ENCODE measurements at places on chromosomes 7 and 10.

GRCh38 chr7:1013581-1013980, 30.6 kb downstream of the CYP2W1 start:
- DNase-seq = no peak

DNA sequence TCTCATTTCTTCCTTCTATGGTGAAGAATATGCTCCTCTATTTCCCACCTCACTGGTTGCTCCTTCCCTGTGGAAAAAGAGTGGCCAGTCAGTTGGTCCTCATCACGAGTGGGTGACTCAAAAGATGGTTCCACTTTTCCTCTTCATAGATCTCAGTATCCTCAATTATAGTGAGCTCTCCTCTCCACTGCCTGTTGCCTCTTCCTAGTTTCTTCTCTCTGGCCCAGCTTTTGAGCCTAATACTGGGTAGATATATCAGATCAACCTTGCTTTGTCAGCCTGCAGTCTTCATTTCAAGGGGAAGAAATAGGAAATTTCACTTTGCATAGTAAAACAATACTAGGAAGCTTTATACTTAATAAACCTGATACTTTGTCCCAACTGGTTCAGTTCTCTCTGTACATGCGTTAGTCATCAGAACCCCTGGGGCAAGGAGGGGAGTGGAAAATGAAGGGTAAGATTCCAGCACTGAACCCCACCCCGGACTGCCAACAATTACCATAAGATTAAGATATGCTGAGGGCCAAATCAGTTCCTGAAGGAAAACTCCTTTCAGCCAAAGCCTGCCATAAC, 15.5 kb upstream of the WNT16 start:
- no peak for DNase-seq

DNA sequence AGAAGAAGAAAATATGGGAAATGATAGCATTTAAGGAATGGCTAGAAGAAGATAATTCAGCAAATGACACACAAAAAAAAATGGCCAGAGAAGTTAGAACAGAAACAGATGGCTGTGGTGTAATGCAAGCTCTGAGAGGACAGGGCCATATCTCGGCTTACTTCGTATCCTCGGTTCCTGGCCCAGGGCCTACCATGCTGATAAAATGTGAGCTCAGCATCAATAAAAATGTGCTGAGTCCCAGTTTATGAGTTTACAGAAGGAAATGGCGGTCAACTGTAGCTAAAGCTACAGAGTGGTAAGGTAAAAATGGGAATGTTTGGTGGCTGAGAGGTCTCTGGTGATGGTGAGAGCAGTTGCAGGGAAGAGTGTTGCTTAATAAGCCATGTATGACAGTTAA, 40.8 kb downstream of the HBP1 start:
- no peak for DNase-seq

- DNase-seq = no peak
Measured at GRCh38 chr10:93334901-93335327, 147.2 kb downstream of the MYOF start.

DNA sequence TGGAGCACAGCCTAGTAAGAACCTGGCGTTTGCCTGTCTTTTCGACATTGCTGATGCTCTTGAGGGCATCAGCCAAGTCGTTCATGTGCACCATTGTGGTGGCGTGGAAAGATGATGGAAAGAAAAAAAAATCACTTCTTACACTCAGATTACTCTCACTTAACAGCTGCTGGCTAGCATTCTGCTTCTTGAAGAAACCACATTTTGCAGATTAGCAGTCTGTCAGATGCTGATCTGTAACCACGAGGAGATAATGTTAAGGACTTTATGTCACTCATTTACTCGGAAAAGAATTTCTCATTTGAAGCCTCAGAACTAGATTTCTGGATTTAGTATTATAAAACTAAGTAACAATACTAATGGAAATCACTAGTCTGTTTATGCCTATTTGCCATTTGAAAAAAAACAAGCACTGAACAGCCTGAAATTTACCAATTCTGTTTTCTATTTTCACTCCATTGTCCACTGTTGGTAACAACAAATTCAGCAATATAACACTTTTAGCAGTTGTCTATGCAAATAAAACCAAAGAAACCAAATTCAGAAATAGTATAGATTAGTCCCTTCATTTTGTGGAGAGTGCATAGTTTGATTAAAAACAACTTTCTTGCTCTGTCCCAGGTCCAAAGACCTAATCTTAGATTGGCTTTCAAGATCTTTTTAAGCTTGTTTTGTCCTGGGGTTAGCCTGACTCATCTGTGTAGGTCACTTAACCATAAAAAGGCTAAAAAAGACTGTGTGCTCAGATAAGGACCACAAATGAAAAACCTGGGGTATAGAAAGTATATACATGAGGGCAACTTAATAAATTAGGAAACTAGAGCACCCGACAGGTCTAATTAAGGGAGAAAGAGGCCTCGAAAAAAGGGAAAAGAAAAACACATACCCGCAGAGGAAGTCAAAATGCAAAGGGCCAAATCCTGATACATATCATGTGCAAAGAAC, 67.5 kb downstream of the NT5C2 start:
- no peak for DNase-seq

DNA sequence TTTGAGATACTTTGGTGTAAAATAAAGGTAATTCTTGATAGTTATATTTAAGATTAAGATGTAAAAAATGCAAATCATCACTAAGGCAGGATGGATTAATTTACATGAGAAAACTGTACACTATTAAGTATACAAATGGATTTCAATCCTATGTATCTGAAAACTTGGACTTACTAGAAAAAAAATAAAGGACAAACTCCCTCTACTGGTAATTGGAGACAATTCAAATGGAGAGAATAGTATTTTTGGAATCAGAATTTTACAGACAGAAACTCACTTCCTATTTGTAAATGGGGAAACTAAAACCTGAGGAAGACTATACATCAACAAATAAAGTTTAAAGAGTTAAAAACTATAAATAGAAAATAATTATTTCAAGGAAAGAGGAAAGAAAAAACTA, 62.6 kb downstream of the CUL2 start:
- no peak for DNase-seq

DNA sequence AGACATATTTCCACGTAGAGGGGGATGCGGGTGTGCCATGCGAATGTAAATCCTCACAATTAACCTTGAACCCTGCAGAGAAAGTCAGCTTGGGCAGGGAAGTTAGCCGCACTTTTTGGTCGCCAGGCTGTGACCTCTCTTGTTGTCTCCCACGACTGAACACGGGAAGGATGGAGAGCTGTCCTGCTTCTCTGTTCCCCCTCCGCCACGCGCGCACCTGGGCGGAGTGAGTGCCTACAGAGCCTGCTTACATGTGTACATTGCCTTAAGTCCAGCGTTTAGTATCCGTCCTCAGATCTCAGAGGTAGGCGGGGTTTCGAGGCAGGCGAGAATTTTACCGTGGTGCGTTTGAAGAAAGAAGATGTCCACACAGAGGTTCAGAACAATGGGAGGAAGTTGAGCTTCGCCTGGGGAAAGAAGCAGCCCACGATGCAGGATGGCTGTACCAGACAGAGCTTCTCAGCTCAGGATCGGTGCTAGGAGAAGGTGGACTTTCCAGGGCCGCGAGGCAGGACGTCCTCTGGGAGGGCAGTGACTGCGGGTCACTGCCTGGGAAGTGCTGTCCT, 482 bp upstream of the ERCC6 start:
- DNase-seq = peak; percentile 72

- DNase-seq = no peak
Measured at GRCh38 chr7:15168489-15168888, 265.9 kb upstream of the DGKB start.

- DNase-seq = no peak
Measured at GRCh38 chr7:101287032-101287431, 34.6 kb downstream of the IFT22 start.

GRCh38 chr7:23530405-23530804, 1.4 kb downstream of the TRA2A start:
- DNase-seq = no peak

- DNase-seq = no peak
Measured at GRCh38 chr10:71549766-71550533, 153.2 kb downstream of the CDH23 start.

DNA sequence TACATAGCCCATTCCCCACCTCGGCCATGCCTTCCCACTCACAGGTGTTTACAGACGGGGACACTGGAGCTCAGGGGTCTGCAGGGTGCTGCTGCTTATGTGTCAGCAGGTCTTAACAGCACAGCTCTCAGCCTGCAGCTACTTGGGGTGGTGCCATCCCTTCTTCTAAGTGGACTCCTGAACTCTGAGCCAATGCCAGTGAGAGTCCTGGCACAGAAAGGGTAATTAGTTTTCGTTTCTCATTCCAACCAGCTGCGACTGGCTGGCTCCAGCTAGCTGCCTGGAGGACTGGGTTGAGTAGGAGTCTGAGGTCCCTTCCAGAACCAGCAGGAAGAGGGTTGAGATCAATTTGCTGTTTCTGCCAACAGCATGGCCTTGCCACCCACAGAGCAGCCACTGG, 88.3 kb upstream of the AGK start:
- no peak for DNase-seq

DNA sequence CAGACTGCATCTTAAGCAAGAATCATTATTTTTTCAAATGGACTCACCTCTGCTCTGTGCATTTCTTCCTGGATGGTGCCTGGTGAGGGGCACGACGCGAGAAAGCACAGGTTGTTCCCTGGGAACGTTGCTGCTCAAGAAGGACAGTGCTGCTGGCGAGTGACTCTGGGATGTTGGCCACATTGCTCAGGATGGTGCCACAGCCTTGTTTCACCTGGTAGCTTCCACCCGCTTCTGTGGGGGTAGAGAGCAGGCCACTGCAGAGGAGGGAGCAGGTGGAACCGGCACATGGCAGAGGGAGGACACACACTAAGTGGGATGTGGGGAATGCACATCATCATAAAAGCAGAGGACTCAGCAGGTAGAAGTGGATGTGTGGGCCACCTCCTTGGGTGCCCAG, 444.7 kb downstream of the TCERG1L start:
- DNase-seq = no peak

DNA sequence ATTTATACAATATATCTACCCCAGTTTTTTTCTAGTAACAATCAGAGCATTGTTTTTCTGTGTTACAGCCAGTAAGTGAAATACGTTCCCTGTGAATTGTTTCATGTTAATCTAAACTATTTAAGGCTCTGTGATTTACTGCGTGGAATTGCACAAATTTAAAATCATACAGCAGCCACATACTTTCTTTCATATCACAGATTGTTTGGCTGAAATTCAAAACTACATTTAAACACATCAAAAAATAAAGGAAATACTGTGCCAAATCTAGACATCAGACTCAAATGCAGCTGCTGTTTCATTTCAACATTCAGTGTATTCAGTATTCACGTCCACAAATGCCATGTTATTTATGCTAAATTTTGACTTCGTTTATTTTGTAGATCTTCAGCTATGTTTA, 242.6 kb upstream of the HGF start:
- DNase-seq = no peak

GRCh38 chr10:22326145-22326702, 5.3 kb downstream of the BMI1 start:
- no peak for DNase-seq

- DNase-seq = no peak
Measured at GRCh38 chr7:87833130-87833529, 43.0 kb downstream of the SLC25A40 start.

DNA sequence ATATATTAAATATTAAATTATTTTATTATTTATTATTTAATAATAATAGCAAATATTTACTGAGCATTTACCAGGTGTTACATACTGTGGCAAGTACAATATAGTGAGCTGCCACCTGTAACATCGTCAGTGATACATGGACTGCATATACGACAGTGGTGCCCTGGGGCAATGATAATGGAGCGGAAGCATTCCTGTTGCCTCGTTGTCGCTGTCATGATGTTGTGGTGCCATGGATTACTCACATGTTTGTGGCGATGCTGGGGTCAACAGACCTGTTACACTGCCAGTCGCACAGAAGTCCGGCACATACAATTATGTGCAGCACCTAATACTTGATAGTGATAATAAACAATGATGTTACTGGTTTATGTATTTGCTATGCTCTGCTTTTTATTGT, 20.6 kb downstream of the CAMK1D start:
- no peak for DNase-seq

- peak; percentile 22 for DNase-seq
Measured at GRCh38 chr10:26725837-26726727, 28.6 kb downstream of the PDSS1 start.

- no peak for DNase-seq
Measured at GRCh38 chr7:96691702-96692101, 17.9 kb downstream of the SEM1 start.

- no peak for DNase-seq
Measured at GRCh38 chr10:34543716-34544115, 271.4 kb downstream of the PARD3 start.

- DNase-seq = no peak
Measured at GRCh38 chr7:148684289-148684830, 14.3 kb upstream of the CUL1 start.

GRCh38 chr10:17607603-17608332, 9.4 kb downstream of the HACD1 start:
- DNase-seq = peak; percentile 52

GRCh38 chr7:50266635-50267386, 37.7 kb upstream of the IKZF1 start:
- DNase-seq = no peak

GRCh38 chr10:46520381-46520780, 36.1 kb downstream of the GPRIN2 start:
- DNase-seq = no peak

- no peak for DNase-seq
Measured at GRCh38 chr10:97259119-97259518, 33.3 kb downstream of the ARHGAP19 start.

Measured in kidney glomerular epithelial cell (primary cell).